NCI-H446 treated with DMSO at 0.1 percent for 48 hours (cell line): ENCODE measurements at places on chromosomes 2 and 18.

DNA sequence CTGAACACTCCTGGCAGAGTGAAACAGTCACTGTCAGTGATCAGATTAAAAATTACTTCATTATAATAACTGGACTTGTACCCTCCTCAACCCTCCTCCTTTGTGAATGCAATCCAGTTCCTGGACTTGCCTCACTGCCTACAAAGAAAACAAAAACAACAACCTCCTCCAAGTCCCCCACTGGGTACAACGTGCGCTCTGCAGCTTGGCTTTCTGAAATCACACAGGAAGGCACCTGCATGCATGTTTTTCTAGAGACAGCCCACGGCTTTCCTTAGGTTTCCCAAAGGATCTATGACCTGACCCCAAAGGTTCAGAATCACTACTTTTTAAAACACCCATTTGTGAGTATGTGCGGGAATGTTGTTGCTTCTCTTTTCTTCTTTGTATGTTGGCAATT lies 61.4 kb upstream of the TUBA3E start:
- DNase-seq, result no peak

DNA sequence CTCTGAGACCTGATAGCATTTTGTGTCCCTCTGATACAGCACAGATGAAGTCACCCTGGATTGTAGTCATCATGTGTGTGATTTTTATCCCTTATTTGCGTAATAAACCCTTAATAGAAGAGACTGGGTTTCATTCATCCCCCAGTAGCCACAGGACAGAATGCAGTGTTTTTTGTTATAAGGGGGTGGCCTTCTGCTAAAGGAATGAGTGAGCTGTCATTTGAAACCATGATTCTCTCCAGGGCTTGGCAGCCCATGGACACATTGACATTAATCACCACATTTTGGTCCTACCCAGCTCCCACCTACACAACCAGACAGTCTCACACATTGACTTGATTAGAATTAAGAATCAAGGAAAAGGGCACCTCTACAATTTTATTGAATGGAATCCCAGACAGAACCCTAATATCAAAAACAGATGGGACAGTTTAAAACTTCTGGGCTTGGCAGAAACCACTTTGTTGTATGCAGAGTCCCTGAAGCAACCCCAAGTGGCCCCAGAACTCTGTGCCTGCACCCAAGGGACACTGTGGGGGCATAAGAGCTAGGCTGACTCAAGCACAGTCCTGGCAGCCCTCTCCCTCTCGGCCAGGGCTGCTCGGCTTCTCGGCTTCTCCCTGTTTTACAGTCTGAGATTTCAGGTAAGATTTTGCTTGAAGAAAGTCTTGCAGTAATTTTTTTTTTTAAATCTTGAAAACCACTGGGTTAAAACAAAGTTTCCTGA lies 254.0 kb upstream of the SLC14A2 start:
- no peak for DNase-seq

GRCh38 chr18:77557046-77557587 lies 307.5 kb downstream of the GALR1 start:
- DNase-seq, result no peak

- DNase-seq, result no peak
Observed at GRCh38 chr2:71126957-71127356, 3.1 kb downstream of the MCEE start.

DNA sequence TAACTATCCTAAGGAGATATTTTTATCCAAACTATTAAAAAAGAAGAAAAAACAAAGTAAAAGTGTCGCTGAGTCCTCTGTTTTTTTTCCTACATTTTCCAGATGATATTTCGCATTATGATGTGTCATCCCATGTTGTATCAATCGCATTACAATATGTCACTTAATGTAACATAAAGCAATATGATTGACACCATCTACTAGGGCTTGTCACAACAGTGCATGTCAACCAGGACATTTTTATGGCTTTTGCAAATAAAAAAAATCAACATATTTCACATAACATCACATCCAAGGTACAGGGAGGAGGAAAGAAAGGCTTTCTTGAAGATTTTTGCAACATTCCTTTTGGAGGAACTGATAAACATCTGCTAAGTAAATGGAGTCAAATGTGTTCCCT lies 308.9 kb downstream of the ETAA1 start:
- DNase-seq, result no peak

- DNase-seq, result no peak
Observed at GRCh38 chr18:46910856-46911255, 6.5 kb downstream of the PIAS2 start.

- DNase-seq, result no peak
Observed at GRCh38 chr18:1653873-1654272, 749.2 kb downstream of the ADCYAP1 start.

DNA sequence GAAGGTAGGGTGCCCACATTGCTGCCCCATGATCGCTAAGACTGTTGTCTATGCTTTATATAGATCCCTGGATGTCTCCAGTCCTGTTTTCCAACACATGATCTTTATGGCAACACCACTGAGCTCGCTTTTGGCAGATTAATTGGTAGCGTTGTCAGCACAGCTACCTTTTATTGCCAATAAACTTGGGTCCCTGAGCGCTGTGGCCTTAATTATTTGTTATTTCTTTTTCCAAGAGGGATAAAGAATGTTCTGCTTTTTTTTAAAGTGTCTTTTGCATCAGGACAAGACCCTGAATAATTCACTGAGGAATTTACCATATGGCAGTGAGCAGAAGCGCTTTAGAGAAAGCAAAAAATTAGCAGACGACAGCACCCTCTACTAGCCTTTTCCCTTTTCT lies 113.5 kb downstream of the COLEC12 start:
- DNase-seq, result no peak

DNA sequence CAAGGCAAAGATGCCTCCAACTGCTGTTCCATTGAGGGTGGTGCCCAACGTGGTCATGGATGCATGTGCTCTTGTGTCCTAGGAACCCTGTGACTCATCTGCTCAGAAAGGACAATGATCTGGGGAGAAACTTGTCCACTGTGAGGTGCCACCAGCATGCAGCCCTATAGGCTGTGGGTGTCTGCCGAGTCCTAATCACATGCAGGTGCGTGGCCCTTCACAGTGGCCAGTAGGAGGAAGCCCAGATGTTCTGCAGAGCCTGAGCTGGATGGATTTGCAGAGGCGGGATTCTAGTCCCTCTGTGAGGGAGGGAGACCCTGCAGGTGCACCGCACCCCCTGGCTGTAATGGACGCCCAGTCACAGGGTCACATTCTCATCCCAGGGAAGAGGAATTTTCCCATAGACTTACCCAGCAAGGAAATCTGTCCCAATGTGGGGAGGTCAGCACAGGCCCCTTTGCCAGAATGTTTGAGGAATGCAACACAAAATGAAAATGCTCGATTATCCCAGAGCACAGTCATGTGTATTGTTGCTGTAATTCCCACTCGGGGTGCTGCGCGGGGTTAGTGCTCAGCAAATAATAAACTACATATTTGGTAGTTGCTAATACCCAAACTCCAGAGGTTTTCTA lies 13.9 kb downstream of the GDF7 start:
- no peak for DNase-seq

DNA sequence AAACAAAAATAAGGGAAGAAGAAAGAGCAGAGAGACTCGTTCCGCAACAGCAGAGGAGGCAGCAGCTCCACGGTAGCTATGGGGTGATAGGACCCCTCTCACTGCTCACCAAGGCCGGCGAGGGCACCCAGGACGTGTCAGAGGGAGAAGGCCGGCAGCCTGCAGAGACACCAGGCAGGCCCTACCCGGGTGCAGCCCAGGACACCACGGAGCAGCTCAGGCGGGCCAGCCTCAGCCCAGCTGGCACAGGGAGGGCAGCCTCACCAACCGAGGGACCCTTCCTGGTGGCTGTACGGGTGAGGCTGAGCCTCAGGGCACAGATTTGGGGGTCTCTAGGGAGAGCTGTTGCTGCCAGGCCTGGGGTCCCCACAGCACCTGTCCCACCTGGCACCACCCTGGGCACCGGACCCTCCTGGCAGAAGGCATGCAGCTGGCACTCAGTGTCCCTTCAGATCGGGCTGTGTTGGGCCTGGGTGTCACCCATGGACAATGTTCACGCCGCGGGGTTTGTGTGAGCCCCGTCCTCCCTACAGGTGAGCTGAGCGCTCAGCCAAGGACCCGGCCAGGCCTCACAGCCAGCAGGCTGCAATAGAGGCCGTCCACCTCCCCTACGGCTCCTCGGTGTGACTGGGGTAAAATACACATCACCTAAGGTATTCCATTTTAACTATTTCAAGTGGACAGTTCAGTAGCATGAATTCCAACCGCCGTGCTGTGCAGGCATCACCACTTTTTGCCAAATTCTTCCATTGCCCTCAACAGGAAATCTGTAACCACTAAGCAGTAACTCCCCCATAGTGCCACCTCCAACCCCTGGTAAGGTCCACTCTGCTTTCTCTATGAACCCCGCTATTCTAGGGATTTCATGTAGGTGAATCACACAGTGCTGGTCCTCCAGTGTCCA lies 21.6 kb downstream of the KCNG2 start:
- DNase-seq, result no peak

DNA sequence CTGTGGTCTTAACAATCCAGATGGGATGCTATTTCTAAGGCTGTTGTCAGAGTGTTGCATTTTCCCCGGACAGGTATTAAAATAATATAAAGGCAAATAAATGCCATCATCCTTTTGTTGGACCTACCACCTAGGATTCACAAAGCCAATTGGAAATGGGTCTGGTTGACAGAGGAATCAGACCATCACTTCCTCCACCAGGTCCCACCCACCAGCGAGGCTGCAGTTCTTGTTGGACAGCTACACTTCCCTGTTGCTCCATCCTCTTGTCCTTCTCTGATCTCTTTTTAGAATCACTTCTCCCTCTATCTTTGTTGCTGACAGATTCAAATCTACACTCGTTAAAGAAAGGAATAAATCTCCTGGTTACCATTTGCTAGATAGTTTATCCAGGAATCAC lies 1.1 kb downstream of the TMEM169 start:
- no peak for DNase-seq
